ENCODE measurements at places on chromosomes 5 and 9.

- no peak for DNase-seq
Measured at GRCh38 chr5:127375544-127376091, 85.0 kb downstream of the MEGF10 start.

DNA sequence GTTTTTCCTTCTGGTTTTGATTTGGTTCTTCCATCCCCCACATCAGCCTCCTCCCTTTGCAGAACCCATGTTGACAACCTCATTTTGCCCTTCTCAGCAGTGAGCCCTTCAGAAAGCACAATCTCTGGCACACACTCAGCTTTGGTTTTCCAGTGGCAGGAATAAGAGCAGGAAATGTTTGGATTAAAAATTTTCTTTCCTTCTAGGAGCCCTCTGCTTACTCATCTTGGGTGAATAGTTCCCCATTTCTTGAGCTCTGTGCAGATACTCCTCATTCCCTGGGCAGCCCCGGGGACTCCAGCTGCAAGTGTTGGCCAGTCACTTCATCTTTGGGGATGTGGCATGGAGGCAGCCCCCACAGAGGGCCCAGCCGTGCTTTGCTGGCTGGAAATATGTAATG lies 170.5 kb downstream of the NR3C1 start:
- DNase-seq = no peak

DNA sequence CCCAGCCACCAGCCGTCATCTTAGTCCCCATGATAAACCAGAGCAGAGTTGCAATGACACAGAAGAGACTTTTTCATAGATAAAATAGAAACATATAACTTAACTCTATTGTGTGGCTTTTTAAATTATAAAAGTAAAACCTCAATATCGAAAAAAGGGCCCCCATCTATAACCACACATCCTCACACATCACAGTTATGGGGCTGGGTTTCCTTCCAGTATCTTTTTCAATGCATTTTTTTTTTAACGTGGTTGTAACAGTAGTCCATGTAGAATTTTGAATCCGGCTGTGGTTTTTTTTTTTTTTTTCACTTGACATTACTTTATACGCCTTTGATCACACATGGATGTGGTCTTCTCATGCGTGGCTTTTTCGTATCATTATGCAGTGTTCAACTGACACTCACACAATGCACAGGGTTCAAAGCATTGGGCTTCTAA lies 77.4 kb downstream of the CFAP77 start:
- no peak for DNase-seq

DNA sequence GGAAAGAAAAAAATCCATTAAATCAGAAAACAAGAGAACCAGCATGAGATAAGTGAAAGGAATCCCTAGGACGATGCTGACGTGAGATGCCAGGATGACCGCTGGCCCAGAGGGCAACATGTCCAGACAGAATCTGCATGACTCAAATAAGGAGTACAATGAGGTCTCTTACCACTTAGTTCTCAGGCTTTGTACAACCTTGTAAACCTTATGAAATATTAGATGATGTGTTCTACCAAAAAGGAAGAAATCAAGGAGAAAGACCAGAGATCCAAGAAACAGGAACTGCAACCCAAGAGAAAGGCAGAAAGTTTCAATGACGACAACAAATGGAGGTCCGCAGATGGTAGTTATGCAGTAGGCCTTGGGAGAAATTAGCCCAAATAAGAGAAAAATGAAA lies 2.8 kb upstream of the GPR150 start:
- DNase-seq = no peak

DNA sequence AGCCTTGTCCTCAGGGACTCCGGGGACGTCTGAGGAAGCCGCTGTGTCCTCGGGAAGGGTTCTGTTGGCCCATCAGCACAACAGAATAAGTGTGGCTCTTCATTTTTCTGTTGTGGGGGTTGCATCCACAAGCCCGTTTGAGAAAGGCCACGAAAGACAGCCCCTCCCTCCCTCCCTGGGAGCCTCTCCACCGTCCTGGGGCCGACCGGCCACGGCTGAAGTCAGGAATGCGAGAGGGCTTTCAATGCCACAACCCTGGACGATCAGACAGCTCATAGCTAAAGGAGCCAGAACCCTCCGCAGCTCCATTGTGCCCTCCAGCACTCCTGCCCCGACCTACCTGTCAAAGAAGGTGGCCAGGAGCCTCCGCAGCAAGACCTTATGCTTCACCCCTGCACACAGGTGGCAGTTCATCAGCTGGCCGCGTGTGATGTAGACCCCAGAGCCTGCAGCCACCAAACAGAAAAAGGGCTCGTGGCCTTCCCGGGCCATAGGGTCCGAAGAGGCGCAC lies 52.4 kb upstream of the UBAC1 start:
- DNase-seq = no peak

DNA sequence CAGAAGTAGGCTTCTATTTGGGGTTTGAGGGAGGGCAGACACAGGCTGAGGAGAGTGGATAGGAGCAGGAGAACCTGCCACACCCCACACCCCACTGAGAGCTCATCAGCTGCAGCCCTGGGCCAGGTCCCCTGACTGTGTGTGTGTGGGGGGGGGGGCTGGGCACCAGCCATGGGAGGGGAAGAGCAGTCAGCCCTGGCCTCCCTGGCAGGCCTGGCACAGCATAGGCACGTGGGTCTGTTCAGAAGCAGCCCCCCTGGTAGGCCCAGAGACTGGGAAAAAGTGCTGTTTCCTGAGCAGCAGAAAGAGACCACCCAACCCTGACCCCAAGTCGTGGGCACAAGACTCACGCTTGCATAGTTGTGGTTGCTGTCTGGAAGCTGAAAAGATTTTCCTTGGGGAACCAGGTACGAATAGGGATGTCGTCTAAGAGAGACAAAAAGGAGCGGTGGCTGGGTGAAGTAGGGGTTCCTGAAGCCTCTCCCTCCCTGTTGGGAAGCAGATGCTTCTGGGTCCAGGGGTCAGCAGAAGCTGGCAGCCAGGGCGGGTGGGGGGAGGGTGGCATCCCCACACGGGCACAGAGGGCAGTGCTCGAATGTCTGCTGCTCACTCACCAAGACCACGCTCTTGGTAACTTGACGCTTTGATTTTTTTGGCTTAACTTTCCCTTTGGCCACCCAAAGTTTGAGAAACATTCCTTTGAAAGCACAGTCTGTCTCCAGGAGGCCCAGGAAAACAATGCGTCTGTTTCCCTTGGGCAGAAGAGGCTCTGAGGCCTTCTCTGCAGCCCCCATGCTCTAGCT lies 2.9 kb downstream of the NSMF start:
- no peak for DNase-seq

GRCh38 chr5:39794513-39795210 lies 369.9 kb upstream of the DAB2 start:
- no peak for DNase-seq

DNA sequence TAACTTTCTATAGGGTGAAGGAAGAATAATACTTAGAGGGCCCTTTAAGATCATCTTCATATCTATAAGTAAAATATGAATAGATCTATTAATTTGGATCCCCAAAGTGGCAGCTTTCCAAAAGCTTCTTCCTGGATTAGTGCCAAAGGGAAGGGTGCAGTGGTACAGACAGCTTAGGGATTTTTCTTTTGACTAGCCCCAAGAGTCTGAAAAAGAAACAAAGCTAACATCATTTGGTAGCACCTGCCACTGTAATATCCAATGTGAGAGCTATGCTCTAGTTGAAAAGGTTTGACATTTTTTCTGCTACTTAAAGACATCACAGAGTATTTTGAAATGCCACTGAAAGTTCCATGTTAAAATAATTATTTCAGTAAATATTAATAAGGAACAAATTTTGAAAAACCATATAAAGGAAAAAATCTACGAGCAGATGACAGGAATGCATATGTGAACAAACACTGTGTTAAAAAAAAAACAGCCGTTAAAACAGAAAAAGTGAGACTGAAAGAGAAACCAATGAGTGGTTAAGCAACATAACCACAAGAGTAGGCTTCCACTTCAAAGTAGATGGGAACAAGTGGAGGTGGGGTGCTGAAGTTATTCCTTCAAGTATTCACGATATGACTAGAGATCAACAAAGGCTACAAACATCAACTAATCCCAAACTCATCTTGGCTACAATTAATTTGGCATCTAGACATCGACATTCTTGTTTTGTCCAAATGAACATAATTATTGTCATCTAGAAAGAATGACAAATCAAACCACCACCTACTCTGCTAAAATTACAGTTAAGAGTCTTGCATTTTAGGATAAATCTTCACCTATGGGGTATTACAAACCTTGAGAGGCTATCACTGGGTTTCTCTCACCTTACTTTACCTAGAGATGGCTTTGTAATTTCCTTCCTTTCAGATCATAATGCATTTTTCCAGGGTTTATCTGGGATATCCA lies 137.5 kb downstream of the CPLANE1 start:
- DNase-seq = no peak

GRCh38 chr5:8770431-8770830 lies 775.4 kb downstream of the SEMA5A start:
- no peak for DNase-seq

DNA sequence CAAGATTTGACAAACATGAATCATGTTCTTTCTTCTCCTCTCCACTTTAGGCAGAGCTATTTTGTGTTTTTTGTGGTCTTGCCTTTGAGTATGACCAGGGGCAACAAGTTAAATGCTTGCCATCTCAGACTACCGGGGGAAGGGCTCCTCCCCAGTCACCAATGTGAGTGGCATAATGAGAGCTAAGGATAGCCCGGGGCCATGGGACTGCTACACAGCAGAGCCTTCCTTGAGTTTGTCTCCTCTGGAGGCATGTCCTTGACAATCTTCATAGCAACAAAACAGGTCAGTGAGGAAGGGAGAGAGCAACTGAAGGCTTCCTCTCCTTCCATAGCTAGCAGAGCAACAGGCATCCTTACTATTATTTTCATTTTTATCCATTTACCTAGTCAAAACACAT lies 299.3 kb downstream of the ENC1 start:
- DNase-seq = no peak

GRCh38 chr9:83185488-83186154 lies 122.7 kb upstream of the RASEF start:
- DNase-seq = no peak

- no peak for DNase-seq
Measured at GRCh38 chr5:53071738-53072137, 37.8 kb downstream of the MOCS2 start.

DNA sequence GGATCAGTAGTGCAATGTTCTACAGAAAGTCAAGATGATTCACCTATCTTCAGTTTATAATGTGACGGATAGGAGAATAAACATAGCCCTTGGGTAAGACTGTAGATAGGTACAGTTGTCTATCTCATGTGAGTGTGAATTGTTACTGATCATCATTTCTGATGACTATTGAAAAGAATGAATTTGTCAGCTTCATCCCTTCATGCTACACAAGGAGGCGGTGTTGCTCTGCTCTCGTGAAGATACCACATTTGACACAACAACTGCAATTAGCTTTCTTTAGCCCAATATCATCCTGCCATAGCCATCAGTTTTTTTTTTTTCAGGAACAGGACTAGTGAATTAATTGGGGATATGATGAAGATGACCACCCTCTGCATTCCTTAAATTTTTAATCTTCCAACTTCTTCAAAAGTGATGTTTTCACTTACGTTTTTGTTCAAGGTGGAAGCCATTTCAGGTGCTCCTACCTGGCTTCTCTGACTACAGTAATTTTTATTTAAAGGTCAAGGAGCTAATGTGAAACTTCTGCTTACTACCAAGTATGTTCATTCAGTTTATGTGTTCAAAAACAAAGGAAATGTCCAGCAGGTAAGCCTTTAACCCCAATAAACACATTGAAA lies 152.9 kb upstream of the MOCS2 start:
- DNase-seq = peak; percentile 13

GRCh38 chr9:128011071-128011817 lies 30.5 kb upstream of the EEIG1 start:
- no peak for DNase-seq

DNA sequence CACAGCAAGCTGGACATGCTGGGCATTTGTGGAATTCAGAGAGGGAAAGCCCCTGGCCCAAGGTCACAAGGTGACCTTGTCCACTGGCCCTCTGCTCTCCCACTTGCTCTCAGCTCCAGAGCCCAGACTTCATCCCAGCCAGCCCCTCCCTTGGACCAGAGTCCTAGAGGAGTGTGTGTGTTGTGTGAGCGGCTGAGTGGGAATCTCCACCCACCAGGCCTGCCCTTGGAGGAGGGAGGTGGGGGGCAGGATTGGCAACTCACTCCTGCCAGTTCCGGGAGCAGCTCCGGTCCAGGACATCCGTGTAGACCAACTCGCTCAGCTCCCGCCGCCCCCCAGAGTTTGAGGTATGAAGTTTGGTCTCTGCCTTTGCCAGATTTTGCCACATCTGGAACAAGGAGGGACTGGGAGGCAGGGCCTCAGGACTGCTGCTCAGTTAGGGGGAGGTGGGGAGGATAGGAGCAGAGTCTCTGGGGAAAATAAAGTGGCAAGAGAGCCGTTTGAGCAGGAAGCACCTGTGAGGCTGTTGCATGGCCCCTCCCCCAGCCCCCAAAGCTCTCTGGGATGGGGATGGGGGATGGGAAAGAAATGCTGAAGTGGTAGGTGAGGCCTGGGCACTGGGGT lies 1.4 kb downstream of the MZB1 start:
- DNase-seq = no peak

GRCh38 chr5:27377626-27378025 lies 339.2 kb upstream of the CDH9 start:
- DNase-seq = no peak

- DNase-seq = no peak
Measured at GRCh38 chr9:98660541-98660940, 48.2 kb downstream of the GABBR2 start.

GRCh38 chr5:87069974-87070608 lies 197.6 kb upstream of the RASA1 start:
- no peak for DNase-seq

DNA sequence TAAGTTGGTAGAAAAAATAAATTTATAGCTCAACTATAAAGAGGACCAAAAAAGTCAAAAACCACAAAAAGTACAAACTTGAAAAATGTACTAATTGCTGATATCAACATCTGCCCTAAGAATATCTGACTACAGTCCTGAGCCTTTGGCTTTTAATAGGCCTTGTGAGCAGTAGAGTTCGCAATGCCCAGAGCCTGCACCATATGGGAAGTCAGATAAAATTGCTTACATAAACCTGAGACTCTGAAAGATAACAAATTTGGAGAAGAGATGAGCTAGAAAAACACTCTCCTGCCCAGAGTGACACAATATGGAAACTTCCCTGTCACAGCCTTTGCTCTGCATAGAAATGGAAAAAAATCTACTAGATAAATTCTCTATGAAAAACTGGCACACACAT lies 368.0 kb upstream of the GRIN3A start:
- no peak for DNase-seq

DNA sequence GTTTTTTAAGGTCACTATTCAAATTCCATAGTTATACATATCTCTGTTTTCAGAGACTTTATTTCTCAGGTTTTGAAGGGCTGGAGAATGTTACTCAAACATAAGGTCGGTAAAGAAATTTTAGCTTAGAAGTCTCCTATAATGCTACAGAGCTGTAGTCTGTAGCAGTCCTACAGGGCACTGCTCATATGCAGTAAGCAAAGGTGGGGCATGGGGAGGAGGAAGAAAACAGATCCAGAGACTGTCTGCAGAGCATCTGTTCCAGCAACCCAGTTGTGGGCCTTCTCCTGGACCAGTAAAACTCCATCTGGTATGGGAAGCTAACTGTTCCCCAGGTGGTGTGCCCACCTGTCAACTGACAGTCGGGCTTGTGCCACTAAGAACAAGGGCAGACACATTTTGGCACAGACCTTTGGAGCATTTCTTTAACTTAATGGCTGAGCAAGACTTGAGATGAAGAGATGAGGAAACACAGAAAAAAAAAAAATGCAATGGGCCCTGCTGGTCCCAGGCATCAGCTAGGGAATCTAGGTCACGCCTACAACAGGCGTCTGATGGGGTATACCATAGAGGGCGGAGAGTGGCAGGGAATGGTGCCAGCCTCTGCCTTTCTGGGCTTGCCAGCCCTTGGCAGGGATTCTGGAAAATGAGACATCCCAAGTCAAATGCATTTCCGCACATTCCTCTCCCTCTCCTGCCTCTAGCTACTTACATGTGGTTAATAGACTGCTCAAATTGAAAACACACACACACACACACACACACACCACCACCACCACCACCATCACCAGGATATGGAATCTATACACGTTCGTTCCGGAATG lies 218.9 kb downstream of the ARL15 start:
- no peak for DNase-seq
